ENCODE measurements at places on chromosomes 4 and X. TPM values are rescaled to one million over a fixed set of nuclear protein-coding genes. Genes with fewer than 3 reads are reported as not detected.

FRG2 gene
- total RNA-seq, result not detected

RASSF6 gene
- total RNA-seq, result 0.72 TPM

PHKA1 gene
- total RNA-seq, result 29.1 TPM

APLN gene
- total RNA-seq, result 0.85 TPM

PAQR3 gene
- total RNA-seq, result 6.4 TPM

HTRA3 gene
- 21.2 TPM for total RNA-seq

CRMP1 gene
- 3.6 TPM for total RNA-seq

PCYT1B gene
- not detected for total RNA-seq

FREM3 gene
- not detected for total RNA-seq

GC gene
- total RNA-seq, result not detected

ARHGAP36 gene
- not detected for total RNA-seq

SCRG1 gene
- not detected for total RNA-seq

CT47A1 gene
- total RNA-seq, result not detected

LRRC66 gene
- not detected for total RNA-seq

ATP8A1 gene
- 0.09 TPM for total RNA-seq

SPANXN3 gene
- not detected for total RNA-seq

ELF4 gene
- 28.7 TPM for total RNA-seq

ASB9 gene
- total RNA-seq, result 21.0 TPM

SSX4 gene
- total RNA-seq, result not detected

MPP1 gene
- total RNA-seq, result 16.0 TPM

REELD1 gene
- total RNA-seq, result not detected

FAM241A gene
- 0.82 TPM for total RNA-seq

DRP2 gene
- 0.13 TPM for total RNA-seq

SLC34A2 gene
- 0.06 TPM for total RNA-seq
